Lung (tissue), 17 donors: ENCODE measurements at places on chromosomes 7 and 10. TPM values are rescaled to one million over a fixed set of nuclear protein-coding genes. Genes with fewer than 3 reads are reported as not detected.

DNA sequence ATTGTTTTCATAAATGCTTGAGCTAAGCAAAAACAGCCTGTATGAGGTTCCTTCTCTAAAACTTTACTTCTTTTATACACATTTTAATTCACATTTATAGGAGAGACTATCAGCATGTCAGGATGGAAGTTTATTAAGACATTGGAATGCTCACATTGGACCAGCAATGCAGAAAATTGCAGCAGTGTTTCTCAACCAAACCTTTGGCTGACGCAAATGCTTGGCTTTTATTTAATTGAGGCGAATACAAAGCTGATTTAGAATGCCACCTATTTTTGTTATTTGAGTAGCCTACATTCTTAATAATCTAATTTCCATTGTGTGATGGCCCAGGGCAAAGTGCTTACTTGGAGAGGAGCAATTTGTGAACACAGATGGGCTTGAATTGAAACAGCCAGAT, 283.2 kb downstream of the ARL4A start:
- DNase-seq, result no peak

MTURN gene
- total RNA-seq, result 79.6 TPM

NXPH1 gene
- total RNA-seq, result 0.09 TPM

DNA sequence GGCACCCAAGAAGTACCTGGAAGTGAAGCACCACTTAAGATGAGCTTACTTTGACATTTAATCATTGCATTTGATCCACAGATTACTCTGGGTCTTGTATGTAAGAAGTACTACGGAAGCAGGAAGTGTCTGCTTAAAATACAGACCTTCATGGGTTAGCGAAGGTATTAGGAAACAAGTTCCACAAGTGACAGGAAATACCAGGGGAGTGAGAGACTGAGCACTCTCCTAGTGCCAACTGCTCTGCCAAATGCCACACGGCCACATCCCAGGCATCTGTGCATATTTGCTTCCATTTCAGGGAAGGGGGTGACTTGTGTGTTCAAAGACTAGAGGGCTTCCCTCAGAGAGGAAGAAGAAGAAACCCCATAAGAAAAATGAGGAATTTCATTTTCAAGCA, 57.2 kb upstream of the ANK3 start:
- DNase-seq, result no peak

GRCh38 chr10:86402283-86402941, 35.8 kb upstream of the GRID1 start:
- no peak for DNase-seq

DNA sequence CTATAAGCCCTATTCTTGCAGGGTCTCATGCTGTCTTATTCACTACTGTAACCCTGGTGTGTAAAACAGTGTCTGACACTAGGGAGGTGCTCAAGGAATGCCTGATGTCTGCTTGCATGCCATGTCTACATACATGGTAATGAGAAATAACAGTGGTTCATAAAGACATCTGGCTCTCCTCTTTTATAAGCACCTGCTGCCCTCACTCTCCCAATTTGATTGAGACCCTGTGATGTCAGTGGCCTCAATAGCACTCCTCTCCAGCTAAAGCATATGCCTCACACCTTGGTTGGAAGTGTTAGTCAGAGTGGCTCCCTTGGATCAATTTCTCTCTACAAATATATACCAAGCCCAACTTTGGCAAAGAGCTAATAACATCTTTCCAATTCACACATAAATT, 30.6 kb downstream of the ANK3 start:
- DNase-seq, result no peak

CCDC7 gene
- total RNA-seq, result 12.1 TPM

PPP1R9A gene
- 25.1 TPM for total RNA-seq

DDC gene
- 3.1 TPM for total RNA-seq

DNA sequence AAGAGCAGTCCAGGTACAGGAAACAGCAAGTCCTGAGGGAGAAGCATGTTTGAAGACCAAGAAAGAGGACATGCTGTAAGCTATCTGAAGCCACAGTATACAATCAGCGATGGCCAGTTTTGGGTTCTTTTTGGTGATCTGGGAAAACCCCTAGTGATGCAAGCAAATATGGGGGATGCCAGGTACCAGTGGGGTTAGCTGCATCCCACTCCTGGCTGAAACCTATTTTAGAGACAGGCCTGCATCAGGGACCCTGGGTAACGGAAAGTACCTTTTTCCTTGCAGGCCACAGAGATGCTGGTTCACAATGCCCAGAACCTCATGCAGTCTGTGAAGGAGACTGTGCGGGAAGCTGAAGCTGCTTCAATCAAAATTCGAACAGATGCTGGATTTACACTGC, 32.9 kb downstream of the AP3M1 start:
- no peak for DNase-seq

GRCh38 chr10:77548157-77548556, 89.5 kb downstream of the KCNMA1 start:
- no peak for DNase-seq

DNA sequence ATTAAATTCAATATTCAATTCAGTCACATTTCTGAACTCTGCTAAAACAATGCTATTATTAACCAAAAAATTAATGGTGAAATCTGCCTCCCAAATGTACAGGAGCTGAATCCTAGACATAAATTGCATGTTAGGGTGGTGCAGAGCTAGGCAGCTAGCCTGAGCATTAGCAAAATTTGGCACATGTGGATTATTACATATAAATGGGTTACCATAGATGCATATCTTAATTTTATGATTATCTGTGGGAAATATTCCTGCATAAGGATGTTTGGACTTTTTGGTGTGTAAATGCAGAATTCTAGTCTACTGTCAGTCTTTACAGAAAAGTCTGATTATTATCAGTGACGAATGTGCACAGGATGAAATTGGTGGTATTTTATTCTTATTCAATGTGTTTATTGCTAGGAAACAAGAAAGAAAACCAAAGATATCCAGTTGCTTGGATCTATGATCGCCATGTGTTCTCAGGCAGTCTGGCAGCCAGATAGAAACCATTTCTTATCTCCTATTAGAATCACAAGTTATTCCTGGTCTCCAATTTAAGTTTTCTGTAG, 150.7 kb downstream of the POU6F2 start:
- no peak for DNase-seq

GRCh38 chr10:53441843-53442242, 669.3 kb upstream of the MBL2 start:
- DNase-seq, result no peak

- no peak for DNase-seq
Observed at GRCh38 chr7:158541346-158542010, 46.1 kb downstream of the PTPRN2 start.

DLG5 gene
- total RNA-seq, result 33.2 TPM

PDK4 gene
- total RNA-seq, result 42.3 TPM

- peak; percentile 18 for DNase-seq
Observed at GRCh38 chr7:83629117-83629880, 19.6 kb downstream of the SEMA3E start.

PRSS1 gene
- total RNA-seq, result 16.8 TPM

ANLN gene
- 13.8 TPM for total RNA-seq

HIBADH gene
- 18.8 TPM for total RNA-seq
